ENCODE measurements at places on chromosomes 12 and 14.

DNA sequence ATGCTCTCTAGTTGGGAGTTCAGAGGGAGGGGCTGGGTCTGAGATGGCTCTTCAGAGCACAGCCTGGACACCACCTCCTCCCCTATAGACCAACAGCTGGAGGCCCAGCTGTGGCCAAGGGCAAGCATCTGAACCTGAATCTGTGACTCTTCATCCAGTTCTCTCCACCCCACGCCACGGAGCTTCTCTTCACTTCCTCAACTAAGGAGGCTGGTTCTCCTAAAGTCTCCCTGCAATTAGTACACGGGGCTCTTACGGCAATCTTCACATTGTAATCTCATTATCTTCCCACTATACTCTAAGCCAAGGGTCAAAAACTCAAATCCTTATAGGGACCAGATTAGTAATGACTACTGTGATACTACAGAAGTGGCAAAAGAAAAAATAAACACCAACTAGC is 9.8 kb downstream of the NRDE2 start:
- H3K4me3 ChIP-seq, result no peak overlapping the region
- H3K27me3 ChIP-seq, result no peaks in the 10 kb centered on the region
- DNase-seq, result no peak
- peaks cover 26% of the 10 kb centered on the region for H3K4me1 ChIP-seq
- no peak overlapping the region for H3K27ac ChIP-seq

DNA sequence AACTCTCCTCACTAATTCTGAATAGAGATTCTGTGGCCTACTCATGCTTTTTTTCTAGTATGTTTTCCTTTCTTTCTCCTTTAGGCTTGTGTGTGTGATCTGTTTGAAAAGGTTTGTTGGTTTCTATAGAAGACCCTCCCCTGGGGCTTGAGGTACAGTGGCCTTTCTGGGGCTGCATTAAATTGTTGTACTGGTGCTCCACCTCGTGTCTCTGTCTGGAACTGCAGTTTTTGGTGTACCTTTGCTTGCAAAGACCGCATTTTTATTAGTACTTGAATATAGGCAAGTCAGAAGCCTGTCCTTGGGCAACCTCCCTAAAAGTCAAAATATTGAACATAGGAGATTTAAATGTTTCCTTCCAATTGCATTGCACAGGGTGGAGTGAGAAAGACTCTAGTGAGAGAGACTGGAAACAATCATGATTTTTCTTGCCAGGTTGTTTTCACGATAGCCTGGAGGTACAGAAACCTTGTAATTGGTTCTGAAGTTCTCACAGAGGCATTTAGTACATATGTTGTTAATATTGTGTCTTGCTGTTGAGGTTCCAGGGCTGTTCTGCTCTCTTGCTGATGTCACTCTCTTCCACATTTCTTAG is 39.0 kb downstream of the SLCO1B1 start:
- DNase-seq, result peak; percentile 44
- no peaks in the 10 kb centered on the region for H3K4me1 ChIP-seq
- H3K27ac ChIP-seq, result no peak overlapping the region
- no peaks in the 10 kb centered on the region for H3K36me3 ChIP-seq
- H3K4me3 ChIP-seq, result no peak overlapping the region
- no peaks in the 10 kb centered on the region for H3K27me3 ChIP-seq

GRCh38 chr12:119748497-119748896 is 80.6 kb downstream of the PRKAB1 start:
- no peak overlapping the region for H3K4me3 ChIP-seq
- peaks cover 34% of the 10 kb centered on the region for H3K36me3 ChIP-seq
- no peaks in the 10 kb centered on the region for H3K4me1 ChIP-seq
- no peak overlapping the region for H3K27ac ChIP-seq
- no peak for DNase-seq

DNA sequence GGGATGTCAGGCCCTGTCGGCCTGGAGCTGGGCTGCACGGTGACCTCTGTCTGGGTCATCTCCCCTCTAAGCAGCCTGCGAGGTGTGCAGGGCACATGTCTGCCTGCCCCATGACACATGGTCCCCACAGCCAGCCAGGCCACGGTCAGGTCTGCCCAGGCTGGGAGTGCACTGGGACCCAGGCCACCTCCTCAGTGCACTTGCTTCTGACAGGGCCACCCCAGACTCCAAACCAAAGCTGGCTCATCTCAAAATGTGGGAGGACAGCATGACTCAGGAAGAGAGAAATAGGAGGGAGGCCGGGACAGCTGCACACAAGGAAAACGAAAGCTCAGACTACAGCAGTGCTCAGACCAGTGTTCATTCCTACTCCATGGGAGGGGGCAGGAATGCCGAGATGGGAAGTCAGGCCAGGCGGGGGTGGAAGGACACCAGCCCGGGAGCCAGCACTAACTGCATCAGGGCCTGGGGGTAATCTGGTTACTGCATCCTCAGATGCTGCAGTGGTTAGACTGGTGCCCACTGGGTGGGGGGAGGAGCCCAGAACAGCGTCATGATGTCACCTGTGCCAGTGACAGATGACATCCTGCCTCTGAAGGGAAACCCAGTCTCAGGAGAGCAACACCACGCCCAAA is 4.0 kb downstream of the P2RX2 start:
- H3K4me1 ChIP-seq, result peaks cover 13% of the 10 kb centered on the region
- peaks cover 8% of the 10 kb centered on the region for H3K27me3 ChIP-seq
- peaks cover 5% of the 10 kb centered on the region for H3K36me3 ChIP-seq
- no peak overlapping the region for H3K27ac ChIP-seq
- no peak overlapping the region for H3K4me3 ChIP-seq
- DNase-seq, result no peak

GRCh38 chr14:54594537-54594936 is 27.6 kb downstream of the SAMD4A start:
- H3K27ac ChIP-seq, result no peak overlapping the region
- DNase-seq, result no peak
- H3K4me1 ChIP-seq, result no peaks in the 10 kb centered on the region
- peaks cover 61% of the 10 kb centered on the region for H3K27me3 ChIP-seq
- H3K4me3 ChIP-seq, result no peak overlapping the region

DNA sequence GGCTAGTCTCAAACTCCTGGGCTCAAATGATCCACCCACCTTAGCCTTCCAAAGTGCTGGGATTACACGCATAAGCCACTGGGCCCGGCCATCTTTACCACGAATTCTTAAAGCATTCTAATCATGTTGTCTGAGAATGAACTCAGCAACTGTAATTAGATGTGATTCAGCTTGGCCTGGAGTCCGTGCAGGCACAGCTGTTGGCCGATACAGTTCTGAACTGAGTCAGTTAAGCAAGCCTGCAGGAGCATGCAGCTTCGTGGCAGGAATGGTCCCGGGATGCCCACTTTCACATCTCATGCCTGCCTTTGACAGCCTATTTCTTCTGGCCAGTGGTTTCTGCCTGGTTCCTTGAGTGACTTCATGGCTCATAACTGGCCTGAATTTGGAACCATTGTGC is 194.1 kb downstream of the ANO6 start:
- H3K27ac ChIP-seq, result no peak overlapping the region
- H3K4me1 ChIP-seq, result peaks cover 10% of the 10 kb centered on the region
- H3K27me3 ChIP-seq, result no peaks in the 10 kb centered on the region
- no peak overlapping the region for H3K4me3 ChIP-seq
- H3K36me3 ChIP-seq, result peaks cover 23% of the 10 kb centered on the region
- DNase-seq, result no peak

DNA sequence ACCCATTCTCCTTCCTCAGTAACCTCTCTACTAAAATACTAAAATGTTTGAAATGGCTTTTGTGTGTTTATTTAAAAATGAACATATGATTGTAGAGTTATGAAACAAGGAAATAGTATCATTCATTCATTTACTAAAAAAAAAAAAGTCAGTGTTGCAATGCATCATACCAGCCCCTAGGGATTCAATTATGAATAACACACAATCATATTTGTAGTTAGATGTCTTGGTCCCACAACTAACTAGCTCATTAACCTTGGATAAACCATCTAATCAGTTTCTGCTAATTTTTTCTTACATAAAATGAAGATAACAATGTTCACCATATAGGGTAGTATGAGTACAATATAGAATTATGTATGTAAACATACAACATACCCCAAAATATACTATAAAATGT is 183.2 kb downstream of the GRIN2B start:
- H3K4me3 ChIP-seq, result no peak overlapping the region
- H3K27ac ChIP-seq, result no peak overlapping the region
- DNase-seq, result no peak
- no peaks in the 10 kb centered on the region for H3K36me3 ChIP-seq
- no peaks in the 10 kb centered on the region for H3K4me1 ChIP-seq
- H3K27me3 ChIP-seq, result no peaks in the 10 kb centered on the region

- H3K4me3 ChIP-seq, result no peak overlapping the region
- no peak for DNase-seq
- H3K27ac ChIP-seq, result no peak overlapping the region
- no peaks in the 10 kb centered on the region for H3K27me3 ChIP-seq
Observed at GRCh38 chr14:29529418-29529817, 398.2 kb downstream of the PRKD1 start.

GRCh38 chr14:100860556-100861187 is 34.8 kb downstream of the MEG3 start:
- H3K4me1 ChIP-seq, result no peaks in the 10 kb centered on the region
- DNase-seq, result no peak
- H3K27ac ChIP-seq, result no peak overlapping the region
- H3K36me3 ChIP-seq, result no peaks in the 10 kb centered on the region
- peaks cover 4% of the 10 kb centered on the region for H3K27me3 ChIP-seq
- H3K4me3 ChIP-seq, result no peak overlapping the region

- no peaks in the 10 kb centered on the region for H3K27me3 ChIP-seq
- H3K36me3 ChIP-seq, result peaks cover 5% of the 10 kb centered on the region
- no peak for DNase-seq
- peak overlapping the region; percentile 39 for H3K27ac ChIP-seq
- H3K4me3 ChIP-seq, result no peak overlapping the region
- H3K4me1 ChIP-seq, result peaks cover 2% of the 10 kb centered on the region
Observed at GRCh38 chr12:79775355-79776027, 84.7 kb upstream of the PAWR start.

- H3K4me3 ChIP-seq, result no peak overlapping the region
- peaks cover 7% of the 10 kb centered on the region for H3K36me3 ChIP-seq
- no peaks in the 10 kb centered on the region for H3K27me3 ChIP-seq
Observed at GRCh38 chr12:105225505-105226015, 10.4 kb downstream of the APPL2 start.

GRCh38 chr12:109494348-109494881 is 17.0 kb downstream of the UBE3B start:
- no peak overlapping the region for H3K4me3 ChIP-seq
- H3K36me3 ChIP-seq, result peaks cover 24% of the 10 kb centered on the region
- H3K4me1 ChIP-seq, result peaks cover 20% of the 10 kb centered on the region
- no peaks in the 10 kb centered on the region for H3K27me3 ChIP-seq
- H3K27ac ChIP-seq, result peak overlapping the region; percentile 40
- no peak for DNase-seq

DNA sequence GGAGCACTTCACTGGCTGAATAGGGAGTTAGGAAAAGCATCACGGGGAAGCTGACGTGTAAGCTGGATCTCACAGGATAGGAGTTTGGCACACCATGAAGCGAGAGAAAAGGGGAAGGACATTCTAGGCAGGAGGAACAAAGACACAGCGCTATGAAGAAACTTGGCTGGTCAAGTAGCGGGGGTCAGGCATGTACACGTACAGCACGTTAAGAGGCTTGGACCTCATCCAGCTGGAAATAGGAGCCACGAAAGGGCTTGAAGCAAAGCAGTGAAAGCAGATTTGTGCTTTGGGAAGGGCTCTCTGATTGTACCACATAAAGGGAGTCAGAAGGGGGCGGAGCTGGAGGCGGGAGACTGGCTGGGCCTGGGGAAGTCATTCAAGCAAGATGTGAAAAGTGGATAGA is 19.6 kb upstream of the GALNT8 start:
- H3K4me1 ChIP-seq, result no peaks in the 10 kb centered on the region
- H3K27me3 ChIP-seq, result peaks cover under 1% of the 10 kb centered on the region
- no peak overlapping the region for H3K4me3 ChIP-seq
- no peak overlapping the region for H3K27ac ChIP-seq
- H3K36me3 ChIP-seq, result no peaks in the 10 kb centered on the region

GRCh38 chr12:105765053-105766014 is 373.4 kb downstream of the NUAK1 start:
- peaks cover 19% of the 10 kb centered on the region for H3K27me3 ChIP-seq
- H3K27ac ChIP-seq, result no peak overlapping the region
- DNase-seq, result no peak
- no peak overlapping the region for H3K4me3 ChIP-seq
- H3K4me1 ChIP-seq, result no peaks in the 10 kb centered on the region

GRCh38 chr12:62613081-62613480 is 146.5 kb downstream of the MON2 start:
- H3K36me3 ChIP-seq, result no peaks in the 10 kb centered on the region
- H3K27ac ChIP-seq, result no peak overlapping the region
- no peaks in the 10 kb centered on the region for H3K27me3 ChIP-seq
- H3K4me1 ChIP-seq, result peaks cover 2% of the 10 kb centered on the region
- no peak for DNase-seq

- DNase-seq, result no peak
- H3K4me1 ChIP-seq, result peaks cover 5% of the 10 kb centered on the region
- H3K4me3 ChIP-seq, result no peak overlapping the region
Observed at GRCh38 chr12:1428671-1429070, 165.7 kb downstream of the FBXL14 start.

- DNase-seq, result no peak
- H3K4me1 ChIP-seq, result no peaks in the 10 kb centered on the region
Observed at GRCh38 chr12:14836336-14837210, 6.8 kb downstream of the ART4 start.

DNA sequence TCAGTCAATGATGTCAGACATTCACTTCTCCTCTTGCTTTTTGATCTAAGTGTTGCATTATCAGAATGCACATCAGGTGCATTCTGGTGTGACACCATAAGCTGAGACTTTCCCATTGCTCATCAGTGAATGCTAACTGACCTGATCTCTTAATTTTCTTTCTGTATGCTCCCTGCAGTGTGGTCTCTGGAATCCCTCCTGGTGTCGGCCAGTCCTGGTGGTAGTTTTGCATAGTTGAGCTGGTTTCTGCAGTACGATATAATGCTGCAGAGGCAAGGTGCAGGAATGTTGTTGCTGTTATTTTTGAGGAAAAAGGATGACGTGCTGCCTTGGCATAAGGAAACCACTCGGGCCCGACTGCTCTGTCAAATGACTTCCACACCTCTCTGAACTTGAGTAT is 11.0 kb upstream of the SRP54 start:
- no peaks in the 10 kb centered on the region for H3K27me3 ChIP-seq
- DNase-seq, result no peak
- peaks cover 7% of the 10 kb centered on the region for H3K4me1 ChIP-seq
- peaks cover 4% of the 10 kb centered on the region for H3K36me3 ChIP-seq

Data from natural killer cell treated with Interleukin-12 subunit alpha and Interleukin-12 subunit beta and Interleukin-15 and Interleukin-18, amount 100 ng/mL, for 72 hours (primary cell).